ENCODE measurements at places on chromosomes 2 and 18.

DNA sequence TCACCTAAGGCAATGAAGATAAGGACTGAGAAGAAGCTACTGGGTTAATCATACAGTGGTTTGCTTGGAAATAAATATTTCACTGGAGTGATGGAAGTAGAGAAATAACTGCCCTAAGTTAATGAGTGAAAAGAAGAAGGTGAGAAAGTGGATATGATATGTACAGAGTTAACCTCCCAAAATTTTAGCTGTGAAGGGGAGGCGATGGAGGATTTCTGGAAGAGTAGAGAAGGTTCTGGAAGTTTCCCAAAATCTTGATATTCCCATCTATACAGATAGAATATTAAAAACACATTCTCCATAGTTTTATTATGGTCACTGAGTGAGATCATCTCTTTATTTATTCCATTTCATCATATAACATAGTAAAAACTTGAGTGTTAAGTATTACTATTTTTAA, 296.6 kb upstream of the RGPD4 start:
- DNase-seq, result no peak

GRCh38 chr2:44843086-44843485, 98.4 kb upstream of the SIX3 start:
- no peak for DNase-seq

DNA sequence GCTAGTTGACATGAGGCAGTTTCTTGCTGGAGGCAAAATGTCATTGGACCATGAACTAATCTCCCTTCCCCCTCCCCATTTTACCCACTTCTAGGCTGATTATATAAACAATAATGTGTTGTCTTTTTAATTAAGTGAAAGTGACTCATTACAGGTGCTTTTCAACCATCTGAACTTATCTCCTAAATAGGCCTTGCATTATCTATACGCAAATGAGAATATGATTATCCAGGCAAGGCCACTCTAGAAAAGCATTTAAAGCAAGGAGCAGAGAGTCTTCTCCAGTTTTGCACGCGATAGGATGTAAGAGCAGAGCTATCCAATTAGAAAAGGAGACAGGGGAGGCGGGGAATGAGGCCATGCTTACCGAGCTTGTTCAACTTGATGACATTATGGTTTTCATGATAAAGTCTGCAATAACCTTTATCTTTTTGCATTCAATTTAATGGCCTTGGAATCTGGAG, 286.1 kb upstream of the SIX3 start:
- DNase-seq, result no peak

DNA sequence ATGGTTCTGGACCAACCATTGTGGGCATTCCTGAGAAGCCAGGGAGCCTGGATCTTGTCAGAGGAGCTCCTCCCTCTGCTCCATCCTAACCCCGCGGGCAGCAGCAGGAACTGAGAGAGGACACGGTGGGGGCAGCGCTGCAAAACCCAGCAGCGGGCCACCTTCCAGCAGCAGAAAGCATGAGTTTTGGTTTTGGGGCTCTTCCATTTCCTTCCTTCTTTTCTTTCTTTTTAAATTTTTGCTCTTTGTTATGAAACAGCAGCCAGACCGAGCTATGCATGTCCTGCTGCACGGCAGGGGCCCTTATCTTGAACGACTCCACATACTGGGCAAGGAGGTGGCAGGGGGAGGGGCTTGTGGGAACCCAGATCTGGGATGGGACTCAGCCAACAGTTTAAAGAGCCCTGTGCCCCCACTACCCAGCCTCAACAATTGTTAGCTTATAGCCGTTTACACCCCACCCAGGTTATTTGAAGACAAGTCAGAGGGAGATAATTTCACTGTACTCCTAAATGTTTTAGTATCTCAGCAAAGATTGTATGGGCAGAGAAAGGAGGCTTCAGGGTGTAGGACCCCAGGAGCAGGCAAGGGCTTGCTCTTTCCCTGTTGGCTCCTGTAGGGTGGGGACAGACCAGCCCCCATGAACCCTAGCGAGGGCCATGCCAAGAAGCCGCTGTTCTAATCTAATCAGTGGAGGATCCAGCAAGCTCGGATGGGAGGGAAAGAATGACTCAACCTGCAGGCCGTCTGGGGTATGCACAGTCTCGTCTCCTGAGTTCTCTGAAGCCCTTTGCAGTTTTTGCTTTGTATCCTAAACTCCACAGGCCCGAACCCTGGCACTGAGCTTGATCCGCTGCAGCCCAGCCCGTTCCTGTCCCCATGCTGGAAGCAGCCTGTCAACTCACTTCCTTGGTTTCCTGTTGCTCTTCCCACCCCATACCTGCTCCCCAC, 75.3 kb downstream of the LRRFIP1 start:
- DNase-seq, result no peak

- no peak for DNase-seq
These were observed 2.3 kb upstream of the PLCD4 start for GRCh38 chr2:218605432-218605831.

- no peak for DNase-seq
These were observed 38.3 kb downstream of the GCA start for GRCh38 chr2:162382278-162382677.

DNA sequence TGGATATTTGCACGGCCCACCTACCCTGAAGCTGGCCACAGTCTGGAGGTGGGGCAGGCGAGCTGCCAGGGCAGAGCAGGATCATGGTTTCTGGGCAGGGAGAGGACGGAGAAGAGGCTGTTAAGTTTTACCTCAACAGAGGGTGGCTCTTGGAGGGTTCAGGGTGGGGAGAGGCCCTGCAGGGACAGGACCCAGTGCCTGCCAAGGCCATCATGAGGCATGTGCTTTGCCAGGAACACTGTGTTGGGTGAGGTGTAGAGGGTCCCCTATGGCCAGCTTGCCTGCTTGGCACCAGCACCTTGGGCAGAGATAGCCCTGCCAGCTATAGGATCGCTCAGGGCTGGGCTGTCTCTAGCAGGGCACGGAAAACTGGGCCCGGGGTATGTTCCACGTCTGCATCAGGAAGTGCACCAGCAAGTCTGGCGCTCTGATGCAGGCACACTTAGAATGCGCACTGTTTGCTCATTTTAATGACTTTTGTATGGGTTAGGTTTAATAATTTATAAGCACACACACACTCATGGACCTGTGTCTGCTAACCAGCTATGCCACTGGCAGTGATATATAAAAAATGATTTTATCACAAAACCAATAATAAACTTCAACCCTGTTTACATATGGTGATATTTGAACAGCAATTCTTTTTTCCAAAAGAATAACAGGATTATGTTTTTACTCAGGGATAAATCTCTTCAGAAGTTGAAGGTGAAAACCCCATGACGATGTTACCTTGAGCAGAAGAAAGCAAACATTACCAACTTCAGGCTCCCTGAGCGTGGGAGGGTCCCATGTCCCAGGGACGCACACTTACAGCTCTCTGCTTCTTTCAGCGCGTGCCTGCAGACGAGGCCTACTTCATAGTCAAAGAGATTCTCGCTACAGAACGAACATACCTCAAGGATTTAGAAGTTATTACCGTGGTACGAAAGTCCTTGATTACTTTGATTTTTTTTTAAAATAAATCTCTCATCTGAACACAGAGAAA, 46.4 kb downstream of the STK25 start:
- DNase-seq, result no peak

DNA sequence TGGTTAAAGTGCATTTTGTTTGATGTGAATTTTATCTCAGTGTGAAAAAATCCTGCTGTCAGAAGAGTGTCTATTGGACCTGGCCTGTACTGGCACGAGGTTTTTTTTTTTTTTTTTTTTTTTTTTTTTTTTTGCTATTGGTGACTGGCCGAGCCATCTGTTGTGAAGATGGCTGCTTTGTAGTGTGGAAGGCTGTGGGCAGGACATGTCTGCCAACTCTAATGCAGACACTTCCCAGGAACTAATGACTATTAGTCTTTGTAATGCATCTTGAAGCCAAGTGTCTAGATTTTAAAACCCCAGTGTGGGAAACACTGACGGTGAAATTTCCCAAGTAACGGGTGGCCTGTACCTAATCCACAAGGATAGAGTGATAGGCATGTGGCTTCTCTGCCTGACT, 34.3 kb downstream of the ZAP70 start:
- no peak for DNase-seq

DNA sequence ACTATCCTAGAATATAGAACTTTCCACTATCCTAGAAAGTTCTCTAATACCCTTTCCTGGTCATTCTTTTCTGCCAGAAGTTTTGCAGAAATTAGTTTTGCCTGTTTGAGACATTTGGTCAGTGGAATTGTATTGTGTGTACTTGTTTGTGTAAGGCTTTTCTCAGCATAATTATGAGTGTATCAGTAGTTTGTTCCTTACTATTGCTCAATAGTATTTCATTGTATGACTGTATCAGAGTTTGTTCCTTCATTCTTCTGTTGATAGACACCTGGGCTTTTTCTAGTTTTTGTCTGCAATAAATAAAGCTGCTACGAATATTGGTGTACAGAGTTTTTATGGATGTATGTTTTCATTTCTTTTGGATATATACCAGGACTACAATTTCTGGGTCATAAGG, 27.2 kb downstream of the CCDC138 start:
- DNase-seq, result no peak

GRCh38 chr2:120913972-120914838, 178.5 kb downstream of the GLI2 start:
- no peak for DNase-seq

GRCh38 chr2:133506996-133507395, 61.3 kb downstream of the NCKAP5 start:
- DNase-seq, result no peak

- DNase-seq, result no peak
These were observed 443.5 kb upstream of the SLC14A2 start for GRCh38 chr18:45171679-45172191.

- DNase-seq, result no peak
These were observed 87.6 kb upstream of the GALNT5 start for GRCh38 chr2:157169889-157170288.

DNA sequence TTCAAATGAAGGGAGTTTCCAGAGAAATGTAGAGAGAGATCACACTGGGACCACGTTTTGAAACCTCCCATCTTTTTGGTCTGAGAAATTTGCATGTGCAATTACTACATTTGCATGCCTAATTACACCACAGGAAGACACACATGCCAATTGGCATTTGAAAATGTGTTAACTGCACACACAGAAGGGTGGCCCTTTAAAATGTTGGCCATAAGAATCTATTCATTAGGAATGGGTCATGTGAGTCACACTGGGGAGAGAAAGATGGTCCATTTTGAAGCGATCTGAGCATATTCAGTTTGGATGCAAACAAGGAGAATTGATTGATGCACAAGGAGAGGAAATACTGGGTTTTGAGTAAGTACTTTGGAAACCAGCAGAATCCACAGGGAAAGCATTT, 1407.1 kb upstream of the ACVR2A start:
- no peak for DNase-seq

DNA sequence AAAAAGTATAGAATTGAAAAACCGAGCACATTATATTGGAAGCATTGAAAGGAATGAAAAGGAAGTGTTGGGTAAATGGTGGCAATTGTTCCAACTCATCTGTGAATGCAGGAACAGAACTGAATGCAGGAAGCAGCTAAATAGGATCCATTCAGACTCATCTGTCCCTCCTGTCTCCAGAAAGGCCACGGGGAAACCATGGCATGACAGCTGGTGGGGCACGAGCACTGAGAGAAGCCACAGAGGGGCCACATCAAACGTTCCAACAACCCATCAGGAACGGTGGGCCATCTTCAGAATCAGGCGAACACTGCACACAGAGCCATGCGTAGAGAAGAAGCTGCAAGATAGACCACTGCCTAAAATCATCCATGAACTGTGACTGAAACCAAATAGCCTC, 138.5 kb upstream of the SLC35G4 start:
- DNase-seq, result no peak

- DNase-seq, result no peak
These were observed 38.9 kb upstream of the LPIN2 start for GRCh38 chr18:3051718-3052410.

- no peak for DNase-seq
These were observed 105.6 kb downstream of the LIPG start for GRCh38 chr18:49667462-49667861.

DNA sequence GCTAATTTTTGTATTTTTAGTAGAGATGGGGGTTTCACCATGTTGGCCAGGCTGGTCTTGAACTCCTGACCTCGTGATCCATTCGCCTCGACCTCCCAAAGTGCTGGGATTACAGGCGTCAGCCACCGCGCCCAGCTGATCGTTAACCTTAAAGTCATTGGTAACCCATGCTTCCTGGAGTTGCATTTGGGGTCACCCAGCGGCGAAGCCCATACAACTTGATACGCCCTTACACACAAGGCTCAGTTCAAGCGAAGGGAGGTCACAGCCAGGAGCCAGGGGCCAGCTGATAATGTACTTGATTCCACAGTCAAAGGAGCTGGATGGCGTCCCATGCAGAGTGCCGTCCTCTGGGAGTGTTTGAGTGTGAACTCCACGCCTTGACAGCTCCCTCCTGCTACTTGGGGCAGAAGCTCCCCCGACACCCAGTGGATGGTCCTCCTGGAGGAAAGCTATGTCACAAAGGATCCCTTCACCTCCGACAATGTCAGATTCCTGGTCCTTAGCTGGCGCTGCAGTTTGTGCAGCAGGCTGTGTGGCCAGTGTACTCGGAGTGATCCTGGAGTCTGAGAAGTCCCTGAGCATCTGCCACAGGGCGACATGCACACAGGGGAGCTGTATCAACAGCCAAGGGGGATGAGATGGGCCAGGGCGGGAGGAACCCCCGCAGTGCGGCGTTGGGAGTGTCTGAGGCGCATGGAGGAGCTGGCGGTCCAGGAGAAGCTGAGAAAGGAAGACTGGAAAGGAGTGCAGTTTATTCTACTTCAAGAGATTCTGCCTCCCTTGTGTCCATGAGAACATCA, 7.9 kb downstream of the CLHC1 start:
- no peak for DNase-seq

Measured in ACHN (cell line).